B cell (primary cell): ENCODE measurements at places on chromosomes 16 and 17. TPM values are rescaled to one million over a fixed set of nuclear protein-coding genes. Genes with fewer than 3 reads are reported as not detected.

DNA sequence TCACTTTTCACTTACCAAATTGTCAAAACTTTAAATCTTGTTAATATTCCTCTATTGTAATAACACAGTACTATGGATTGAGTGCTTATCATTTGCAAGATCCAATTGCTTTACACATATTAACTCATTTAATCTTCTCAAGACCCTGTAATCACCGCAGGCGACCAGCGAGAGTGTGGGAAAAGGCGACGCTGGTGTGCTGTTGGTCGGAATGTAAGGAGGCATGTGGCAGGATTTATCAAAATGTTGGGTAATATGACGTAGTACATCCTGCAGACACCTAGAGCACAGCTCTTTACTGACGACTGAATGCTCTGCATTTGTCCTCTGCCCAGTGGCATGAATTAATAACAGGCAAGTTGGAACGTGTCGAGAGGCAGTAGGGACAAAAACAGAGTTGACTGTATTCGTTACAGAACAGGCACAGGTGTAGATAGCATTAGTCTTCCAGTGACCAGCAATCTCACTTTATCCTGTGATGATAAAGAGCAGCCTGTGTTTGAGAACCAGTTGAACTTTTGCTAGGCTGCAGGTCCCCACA, 80.3 kb downstream of the TNRC6C start:
- DNase-seq, result no peak

- DNase-seq, result no peak
Observed at GRCh38 chr16:5045499-5046115, 11.9 kb upstream of the NAGPA start.

GRCh38 chr16:66703406-66704215, 7.1 kb upstream of the CMTM4 start:
- no peak for DNase-seq

Gene ADGRG3
- total RNA-seq, result not detected in 2 replicates

Gene SRCIN1
- total RNA-seq, result 0.44 and 0.66 TPM in 2 replicates

Gene CES1
- 0.37 TPM in 1 of 2 replicates, not detected in the other for total RNA-seq

Gene ITGAX
- total RNA-seq, result 48.0 and 51.7 TPM in 2 replicates

- peak; percentile 31 for DNase-seq
Observed at GRCh38 chr17:10875984-10876555, 38.2 kb upstream of the PIRT start.

GRCh38 chr16:83137326-83137781, 510.6 kb downstream of the CDH13 start:
- DNase-seq, result peak; percentile 5

- no peak for DNase-seq
Observed at GRCh38 chr17:3730881-3731429, 7.3 kb downstream of the HASPIN start.

Gene DNAJA3
- 59.3 and 68.1 TPM in 2 replicates for total RNA-seq

DNA sequence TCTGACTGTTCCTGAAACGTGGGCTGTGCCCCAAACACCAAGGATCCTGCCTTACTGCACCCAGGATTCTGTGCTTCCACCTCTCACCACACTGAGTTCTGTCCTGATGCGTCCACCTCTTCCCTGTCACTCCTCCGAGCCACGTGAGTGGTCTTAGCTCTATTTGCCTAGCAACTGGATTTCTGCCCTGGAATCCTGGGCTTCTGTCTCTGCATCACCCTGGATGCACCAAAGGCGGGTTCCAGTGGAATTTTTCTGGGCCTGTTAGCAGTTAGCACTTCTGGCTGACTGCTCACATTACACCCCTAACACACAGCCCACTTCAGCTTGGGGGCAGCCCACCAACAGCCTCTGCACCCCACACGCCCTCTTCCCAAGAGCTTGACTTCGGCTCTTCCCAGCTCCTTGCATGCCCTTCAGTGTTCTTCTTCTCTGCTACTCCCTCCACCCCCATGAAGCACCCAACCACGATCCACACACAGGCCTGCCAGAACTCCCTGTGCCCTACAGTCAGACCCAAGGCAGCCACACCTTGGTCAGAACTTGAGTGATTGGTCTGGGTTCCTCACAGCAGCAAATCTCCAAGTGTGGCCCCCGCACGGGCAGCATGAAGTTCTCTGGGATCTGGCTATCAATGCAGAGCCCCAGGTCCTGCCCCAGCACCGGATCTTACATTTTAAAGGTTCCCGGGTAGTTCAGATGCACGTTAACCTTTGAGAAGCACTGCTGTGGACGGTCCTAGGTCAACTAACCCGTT, 129.8 kb upstream of the RCVRN start:
- no peak for DNase-seq

DNA sequence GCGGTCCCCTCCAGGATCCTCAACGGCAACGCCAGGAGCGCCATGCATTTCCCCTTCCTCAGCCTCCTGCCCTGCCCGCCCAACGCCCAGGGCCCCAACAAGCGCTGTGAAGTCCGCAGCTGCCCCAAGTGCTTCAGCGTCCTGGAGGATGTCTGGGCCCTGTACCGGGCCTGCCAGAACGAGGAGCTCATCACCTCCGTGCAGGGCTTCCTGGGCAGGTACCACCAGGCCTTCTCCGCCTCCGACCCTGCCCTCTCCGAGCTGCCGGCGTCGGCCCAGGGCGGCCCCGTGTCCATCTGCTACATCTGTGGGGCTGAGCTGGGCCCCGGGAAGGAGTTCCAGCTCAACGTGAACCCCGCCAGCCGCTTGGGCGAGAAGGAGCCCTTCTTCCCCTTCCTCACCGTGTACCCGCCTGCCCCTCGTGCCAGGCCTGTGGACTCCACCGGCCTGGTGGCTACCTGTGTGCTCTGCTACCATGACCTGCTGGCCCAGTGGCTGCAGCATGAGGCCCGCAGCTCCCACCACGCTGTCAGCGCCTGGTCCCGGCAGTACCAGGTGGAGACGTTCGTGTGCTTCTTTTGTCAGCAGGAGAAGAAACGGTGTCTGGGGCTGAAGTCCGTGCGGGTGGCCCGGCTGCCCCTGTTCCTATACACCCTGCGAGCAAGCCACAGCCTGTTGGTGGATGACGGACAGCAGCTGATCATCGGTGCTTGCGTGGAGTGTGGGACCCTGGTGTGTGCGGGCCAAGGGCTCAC, 58.9 kb upstream of the CIBAR2 start:
- no peak for DNase-seq

DNA sequence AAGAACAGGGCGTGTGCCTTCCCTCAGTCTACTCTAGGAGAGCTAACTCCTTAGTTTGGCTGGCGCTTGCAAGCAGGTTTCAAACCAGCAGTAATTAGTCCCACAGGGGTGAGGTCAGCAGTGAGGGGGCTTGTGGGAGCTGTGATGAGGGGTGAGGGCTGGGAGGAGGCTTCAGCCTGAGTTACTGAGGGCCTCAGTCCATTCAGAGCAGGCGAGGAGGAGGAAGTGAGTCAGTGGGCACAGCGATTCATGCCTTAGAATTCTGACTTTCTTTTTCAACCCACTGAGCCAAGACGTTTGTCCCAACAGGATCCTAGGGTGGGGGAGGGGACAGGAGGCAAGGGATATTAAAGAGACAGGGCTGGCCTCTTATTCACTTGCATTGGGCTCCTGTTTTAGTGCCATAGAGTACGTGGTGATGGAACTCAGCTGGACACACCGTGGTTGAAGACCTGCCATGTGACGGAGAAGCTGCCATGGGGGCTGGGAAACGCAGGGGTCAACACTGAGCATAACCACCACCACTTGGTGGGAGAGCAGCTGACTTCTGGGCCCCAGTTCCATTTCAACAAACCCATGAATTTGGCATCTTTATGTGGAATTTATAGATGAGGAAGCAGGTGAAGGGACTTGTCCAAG, 8.3 kb upstream of the ITGA3 start:
- DNase-seq, result no peak

- DNase-seq, result no peak
Observed at GRCh38 chr17:57944908-57945307, 10.3 kb downstream of the CUEDC1 start.

DNA sequence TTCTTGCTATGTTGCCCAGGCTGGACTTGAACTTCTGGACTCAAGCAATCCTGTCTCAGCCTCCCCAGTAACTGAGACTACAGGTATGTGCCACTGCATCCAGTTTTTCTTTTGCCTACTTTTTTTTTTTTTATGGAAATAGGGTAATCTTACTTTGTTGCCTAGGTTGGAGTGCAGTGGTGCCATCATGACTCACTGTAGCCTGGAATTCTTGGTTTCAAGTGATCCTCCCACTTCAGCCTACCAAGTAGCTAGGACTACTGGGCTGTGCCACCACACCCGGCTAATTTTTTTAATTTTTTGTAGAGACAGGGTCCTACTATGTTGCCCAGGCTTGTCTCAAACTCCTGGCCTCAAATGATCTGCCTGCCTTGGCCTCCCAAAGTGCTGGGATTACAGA, 10.0 kb downstream of the LRRC36 start:
- DNase-seq, result no peak

DNA sequence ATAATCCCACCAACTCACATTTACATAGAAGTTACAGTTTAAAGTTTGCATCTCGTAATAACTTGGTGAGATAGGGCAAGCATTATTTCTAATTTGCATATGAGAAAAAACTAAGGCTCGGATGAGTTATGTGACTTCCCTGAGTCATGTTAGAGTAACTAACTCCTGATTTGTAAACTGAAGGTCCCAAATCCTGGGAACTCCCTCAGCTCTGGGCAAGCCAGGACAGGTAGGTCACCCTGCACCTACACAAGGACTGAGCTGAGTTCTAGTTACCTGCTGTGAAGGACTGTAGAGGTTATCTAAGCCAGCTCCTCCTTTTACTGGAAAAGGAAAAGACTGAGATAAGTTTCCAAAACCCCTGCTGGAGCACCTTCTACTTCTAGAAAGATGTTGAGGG, 92.1 kb upstream of the HLF start:
- no peak for DNase-seq

- no peak for DNase-seq
Observed at GRCh38 chr17:65193716-65194293, 56.6 kb downstream of the RGS9 start.

Gene NXN
- total RNA-seq, result 0.17 TPM in 1 of 2 replicates, not detected in the other

Gene ZNF385C
- total RNA-seq, result 0.78 and 1.1 TPM in 2 replicates

Gene ADAP2
- 11.6 and 14.6 TPM in 2 replicates for total RNA-seq

Gene GGA3
- 134 and 135 TPM in 2 replicates for total RNA-seq

DNA sequence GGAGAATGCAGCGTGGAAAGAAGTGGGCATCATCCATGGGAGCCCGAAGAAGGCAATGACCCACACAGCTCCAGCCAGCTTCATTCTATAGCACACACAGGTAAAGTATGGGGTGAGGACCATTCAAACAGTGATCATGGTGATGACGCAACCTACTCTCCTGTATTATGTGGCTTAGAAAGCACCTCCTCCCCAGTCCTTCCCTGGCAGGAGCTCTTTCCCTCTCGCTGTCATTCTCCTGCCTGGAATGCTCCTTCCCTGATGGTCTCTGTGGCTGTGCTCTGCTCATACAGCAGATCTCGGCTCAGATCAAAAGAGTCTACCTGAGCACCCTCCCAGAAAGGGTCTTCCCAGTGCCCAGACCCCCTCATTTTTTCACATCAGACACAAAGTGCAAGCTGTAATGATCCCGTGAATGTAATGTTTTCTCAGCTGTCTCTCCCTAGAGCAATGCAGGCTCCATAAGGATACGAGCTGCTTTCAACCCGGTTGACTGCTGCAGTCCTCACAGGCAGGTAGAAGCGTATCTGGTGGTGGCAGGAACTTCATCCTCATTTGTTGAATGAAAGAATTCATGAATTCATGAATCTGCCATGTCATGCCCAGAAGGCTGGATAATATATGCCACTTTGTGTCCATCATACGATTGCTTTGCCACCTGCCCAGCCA, 248.8 kb downstream of the HS3ST3A1 start:
- DNase-seq, result no peak

Gene ABCC6
- total RNA-seq, result 0.15 TPM in 1 of 2 replicates, not detected in the other

Gene TOM1L1
- total RNA-seq, result not detected in 2 replicates

Gene CCL5
- total RNA-seq, result 2.9 and 3.3 TPM in 2 replicates

Gene NQO1
- 1.1 and 2.3 TPM in 2 replicates for total RNA-seq

Gene IQCK
- total RNA-seq, result 3.0 and 4.3 TPM in 2 replicates

Gene ARHGDIG
- total RNA-seq, result 0.64 TPM in 1 of 2 replicates, not detected in the other

DNA sequence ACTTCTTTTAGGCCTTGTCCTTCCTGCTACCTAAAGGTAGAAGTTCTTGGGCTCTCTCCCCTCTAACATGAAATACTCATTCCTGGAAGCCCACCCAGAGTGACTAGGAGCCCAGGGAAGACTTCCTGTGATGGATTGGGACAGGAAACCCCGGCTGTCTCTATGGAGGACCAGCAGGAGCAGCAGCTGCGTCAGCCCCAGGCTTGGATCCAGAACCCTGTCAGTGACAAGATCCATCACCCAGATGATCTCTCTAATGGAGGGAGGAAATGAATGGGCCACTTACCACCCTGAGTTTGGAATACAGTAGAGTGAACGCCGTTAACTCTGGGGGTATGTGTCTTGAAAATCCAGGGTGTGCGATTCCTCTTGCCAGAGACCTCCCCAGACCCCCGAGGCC, 195.7 kb upstream of the WSCD1 start:
- DNase-seq, result no peak

GRCh38 chr17:75754378-75755204, 10.4 kb downstream of the GALK1 start:
- peak; percentile 32 for DNase-seq

Gene HAS3
- 2.5 and 2.6 TPM in 2 replicates for total RNA-seq

DNA sequence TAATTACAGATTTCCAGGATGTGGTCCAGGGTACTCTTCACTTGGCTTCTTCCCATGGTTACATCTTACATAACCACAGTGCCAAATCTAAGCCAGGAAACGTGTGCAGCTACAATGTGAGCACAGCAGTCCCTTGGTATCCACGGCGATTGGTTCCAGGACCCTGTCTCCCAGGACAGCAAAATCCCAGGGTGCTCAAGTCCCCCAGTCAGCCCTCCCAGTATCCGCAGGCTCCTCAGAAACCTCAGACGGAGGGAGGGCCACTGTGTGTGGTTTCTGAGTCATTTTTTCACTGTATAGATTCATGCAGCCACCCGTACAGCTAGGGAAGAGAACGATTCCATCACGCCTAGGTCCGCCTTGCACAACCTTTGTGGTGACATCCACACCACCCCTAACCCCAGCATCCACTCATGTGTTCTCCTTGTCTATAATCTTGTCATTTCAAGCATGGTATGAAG, 11.1 kb upstream of the ATP2C2 start:
- no peak for DNase-seq

Gene SLC13A2
- not detected in 2 replicates for total RNA-seq

Gene PRAC2
- total RNA-seq, result not detected in 2 replicates

- DNase-seq, result no peak
Observed at GRCh38 chr16:60648290-60648689, 1387.9 kb downstream of the CDH8 start.

DNA sequence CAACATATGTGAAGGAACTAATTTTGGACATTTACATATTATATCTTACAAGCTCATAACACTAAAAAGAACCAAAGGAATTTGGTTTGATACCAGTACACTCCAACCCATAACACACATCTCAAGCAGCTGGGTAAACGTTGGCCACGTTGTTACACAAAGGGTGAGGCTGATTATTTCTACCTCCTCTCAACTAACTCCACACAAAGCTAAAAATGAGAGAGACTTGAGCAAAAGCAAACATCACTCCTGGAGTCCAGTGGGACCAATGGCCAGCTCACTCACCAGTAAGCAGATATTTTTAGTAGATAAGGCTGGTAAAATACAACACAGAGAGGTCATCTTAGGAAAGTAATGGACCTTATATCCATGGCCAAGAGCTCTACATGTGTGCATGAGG, 207.6 kb downstream of the MRTFB start:
- no peak for DNase-seq

Gene TEKT1
- not detected in 2 replicates for total RNA-seq
